Activated CD4-positive, alpha-beta T cell treated with anti-CD3 and anti-CD28 coated beads for 36 hours (primary cell): ENCODE measurements at places on chromosomes 16 and 17. TPM values are rescaled to one million over a fixed set of nuclear protein-coding genes. Genes with fewer than 3 reads are reported as not detected.
A peak's percentile ranks its signal among the peaks of the same experiment; 100 is the strongest.

GRCh38 chr16:87389245-87389644 lies 2.9 kb upstream of the MAP1LC3B start:
- DNase-seq, result no peak

GRCh38 chr16:54976651-54977200 lies 46.1 kb downstream of the IRX5 start:
- DNase-seq, result no peak

GRCh38 chr17:16463358-16464302 lies 28.4 kb downstream of the LRRC75A start:
- DNase-seq, result no peak

DNA sequence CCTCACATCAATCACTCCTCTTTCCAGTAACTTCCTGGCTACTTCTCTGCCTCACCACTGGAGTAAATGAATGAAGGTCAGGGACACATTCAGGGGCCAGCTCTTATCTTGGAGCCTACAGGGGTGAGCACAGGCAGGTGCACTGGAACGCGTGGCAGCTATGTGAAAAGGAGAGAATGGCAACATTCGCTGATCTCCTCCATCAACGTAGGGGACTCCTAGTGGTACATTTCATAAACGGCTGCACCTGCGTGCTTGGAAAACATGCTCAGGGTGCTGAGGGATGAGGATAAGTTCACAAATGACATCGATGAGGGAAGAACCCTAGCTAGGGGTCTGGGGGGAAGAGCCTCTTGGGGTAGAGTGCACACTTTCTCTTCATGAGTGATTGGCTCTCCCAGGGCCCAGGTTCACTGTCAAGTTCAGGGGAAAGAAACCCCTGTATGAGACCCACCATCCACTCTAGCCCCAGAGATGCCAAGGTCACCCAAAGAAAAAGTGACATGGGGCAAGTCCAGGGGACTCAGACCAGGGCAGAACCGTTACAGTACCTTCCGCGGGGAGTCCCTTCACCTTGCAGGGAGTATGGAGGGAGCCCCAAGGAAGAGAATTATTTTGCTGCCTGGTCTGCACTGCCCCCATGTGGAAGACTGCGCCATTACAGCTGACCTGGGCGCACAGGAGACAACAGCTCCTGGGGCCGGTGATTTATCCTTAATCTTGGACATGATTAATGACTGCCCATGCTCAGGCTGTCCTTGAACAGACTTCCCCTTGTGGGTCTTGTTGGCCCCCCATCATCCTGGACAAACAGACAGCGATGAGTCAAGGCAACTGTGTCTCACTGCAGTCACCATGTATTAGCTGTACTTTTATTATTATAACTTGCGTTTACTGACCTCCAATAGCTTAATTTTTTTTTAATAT lies 30.1 kb downstream of the VAC14 start:
- peak; percentile 81 for DNase-seq

The KRT13 gene
- total RNA-seq, result not detected
